Heart right ventricle (tissue), 16 donors: ENCODE measurements at places on chromosomes 12 and 14. TPM values are rescaled to one million over a fixed set of nuclear protein-coding genes. Genes with fewer than 3 reads are reported as not detected.

The P2RX7 gene
- 0.52 TPM for total RNA-seq

The GPR84 gene
- total RNA-seq: 0.17 TPM

GRCh38 chr14:50040401-50040775, 76.0 kb downstream of the VCPKMT start:
- H3K27me3 ChIP-seq: no peaks in the 10 kb centered on the region
- no peak overlapping the region for H3K4me3 ChIP-seq

- H3K36me3 ChIP-seq: no peaks in the 10 kb centered on the region
- H3K4me1 ChIP-seq: no peaks in the 10 kb centered on the region
- H3K27ac ChIP-seq: no peak overlapping the region
- no peak for DNase-seq
- no peak overlapping the region for H3K4me3 ChIP-seq
Measured at GRCh38 chr12:117599849-117600248, 238.4 kb upstream of the NOS1 start.

DNA sequence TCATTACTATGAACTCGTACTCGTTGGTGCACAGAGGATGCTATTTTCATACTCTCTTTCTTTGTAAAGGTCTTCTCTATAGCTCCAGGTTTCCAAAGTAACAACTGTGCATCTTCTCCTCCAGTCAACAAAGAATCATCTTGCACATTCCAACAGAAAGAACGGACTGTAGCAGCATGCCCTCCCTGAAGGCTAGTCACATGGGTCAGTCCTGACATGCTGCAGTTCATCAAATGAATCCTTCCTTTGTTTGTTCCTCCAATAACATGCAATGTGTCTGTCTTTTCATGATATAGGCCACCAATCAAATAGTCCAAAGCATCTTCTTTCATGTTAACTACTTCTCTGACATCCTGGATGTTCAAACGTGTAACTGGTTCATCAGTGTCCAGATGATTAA, 42.9 kb downstream of the WDR89 start:
- H3K36me3 ChIP-seq: no peaks in the 10 kb centered on the region
- H3K4me3 ChIP-seq: no peak overlapping the region
- no peaks in the 10 kb centered on the region for H3K27me3 ChIP-seq
- no peak overlapping the region for H3K27ac ChIP-seq
- DNase-seq: no peak

The ALG10B gene
- total RNA-seq: 5.1 TPM

DNA sequence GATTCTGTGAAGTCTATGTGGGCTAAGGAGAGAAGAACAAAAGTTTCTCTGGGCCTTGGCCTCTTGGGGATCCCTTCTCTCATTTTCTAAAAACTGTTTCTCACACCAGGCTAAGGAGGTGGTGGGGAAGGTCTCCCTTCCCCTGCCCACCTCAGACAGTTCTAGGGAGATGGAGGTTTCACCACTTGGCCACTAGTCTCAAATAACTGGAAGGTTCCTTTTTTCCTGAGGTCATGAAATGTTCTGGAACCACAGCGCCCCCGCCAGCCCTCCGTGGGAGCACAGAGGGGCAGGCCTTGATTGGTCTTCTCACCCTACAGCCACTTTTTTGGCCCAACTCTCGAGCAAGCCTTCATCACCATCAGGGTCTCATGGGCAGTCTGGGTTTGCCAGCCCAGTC, 12.6 kb downstream of the C12orf43 start:
- no peaks in the 10 kb centered on the region for H3K4me1 ChIP-seq
- no peak overlapping the region for H3K4me3 ChIP-seq
- no peak for DNase-seq
- H3K27ac ChIP-seq: no peak overlapping the region
- no peaks in the 10 kb centered on the region for H3K36me3 ChIP-seq

DNA sequence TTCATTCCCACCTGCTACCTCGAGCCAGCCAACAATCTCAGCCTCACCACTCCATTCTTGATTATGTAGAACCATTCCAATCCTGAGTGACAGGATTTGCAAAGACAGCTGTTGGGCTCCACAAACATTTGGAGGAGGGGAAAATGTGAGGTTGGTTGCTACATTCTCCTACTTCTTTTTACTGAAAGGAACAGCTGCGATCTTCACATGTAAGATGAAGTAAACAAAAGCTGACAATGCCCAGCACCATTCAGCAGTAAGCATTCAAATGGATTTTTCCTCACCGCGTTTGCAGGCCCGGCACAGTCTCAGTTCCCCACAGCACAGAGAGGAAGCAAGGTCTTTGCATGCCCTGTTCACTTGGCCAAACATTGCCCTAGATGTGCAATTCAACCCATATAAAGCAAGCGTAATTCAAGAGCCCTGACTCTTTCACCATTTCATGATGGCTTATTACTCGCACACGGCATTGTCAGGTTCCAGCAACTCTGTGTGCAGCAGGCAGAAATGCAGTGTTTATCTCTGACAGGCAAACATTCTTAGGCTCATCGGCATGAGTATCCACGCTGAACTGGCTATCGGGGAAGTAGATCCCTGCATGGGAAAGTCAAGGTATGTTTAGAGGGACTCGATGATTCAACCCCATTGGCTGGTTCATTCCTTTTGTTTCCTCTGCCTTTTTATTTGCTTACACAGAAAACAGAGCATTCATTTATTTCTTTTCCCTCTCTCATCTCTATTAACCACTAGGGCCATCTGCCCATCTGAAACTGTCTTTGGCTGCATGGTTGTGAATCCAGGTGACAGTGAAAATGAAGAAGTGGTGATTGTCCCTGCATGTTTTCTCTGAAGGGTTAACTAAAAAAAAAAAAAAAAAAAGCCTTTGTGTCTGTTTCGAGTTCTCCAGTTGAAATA, 236.1 kb upstream of the PLEKHG7 start:
- no peak overlapping the region for H3K4me3 ChIP-seq
- no peaks in the 10 kb centered on the region for H3K27me3 ChIP-seq
- peaks cover 30% of the 10 kb centered on the region for H3K4me1 ChIP-seq
- peak; percentile 14 for DNase-seq

DNA sequence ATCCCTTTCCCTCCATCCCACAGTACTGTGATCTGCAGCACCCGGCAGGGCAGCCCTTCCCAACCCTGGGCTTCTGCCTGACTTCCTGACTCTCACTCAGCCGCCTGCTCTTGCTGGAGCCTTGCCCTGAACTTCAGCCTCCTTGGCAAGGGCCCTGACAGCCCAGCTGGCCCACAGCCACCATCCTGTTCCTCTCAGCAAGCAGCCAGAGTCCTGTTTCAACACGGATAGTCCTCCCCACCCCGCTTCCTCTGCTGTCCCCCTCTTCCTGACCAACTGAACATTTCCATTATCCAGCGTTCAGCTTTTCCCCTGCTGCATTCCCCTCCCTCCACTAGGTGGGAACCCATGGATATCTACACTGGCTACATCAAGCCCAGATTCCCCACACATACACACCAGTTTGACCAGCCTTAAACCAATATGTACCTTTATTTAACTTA, 74.0 kb upstream of the MDM1 start:
- H3K27ac ChIP-seq: peak overlapping the region; percentile 65
- peaks cover 19% of the 10 kb centered on the region for H3K4me1 ChIP-seq

GRCh38 chr12:111425655-111426054, 19.9 kb downstream of the SH2B3 start:
- H3K27ac ChIP-seq: peak overlapping the region; percentile 93
- H3K4me3 ChIP-seq: no peak overlapping the region
- no peak for DNase-seq
- no peaks in the 10 kb centered on the region for H3K27me3 ChIP-seq
- peaks cover 69% of the 10 kb centered on the region for H3K4me1 ChIP-seq

GRCh38 chr12:118377884-118378470, 1.6 kb downstream of the SUDS3 start:
- H3K27me3 ChIP-seq: no peaks in the 10 kb centered on the region
- DNase-seq: peak; percentile 62
- no peaks in the 10 kb centered on the region for H3K4me1 ChIP-seq
- peaks cover 24% of the 10 kb centered on the region for H3K36me3 ChIP-seq
- peak overlapping the region; percentile 100 for H3K4me3 ChIP-seq
- H3K27ac ChIP-seq: peak overlapping the region; percentile 98

The HRK gene
- 0.25 TPM for total RNA-seq

GRCh38 chr12:47835831-47836155, 16.1 kb upstream of the HDAC7 start:
- DNase-seq: no peak
- H3K4me3 ChIP-seq: no peak overlapping the region

DNA sequence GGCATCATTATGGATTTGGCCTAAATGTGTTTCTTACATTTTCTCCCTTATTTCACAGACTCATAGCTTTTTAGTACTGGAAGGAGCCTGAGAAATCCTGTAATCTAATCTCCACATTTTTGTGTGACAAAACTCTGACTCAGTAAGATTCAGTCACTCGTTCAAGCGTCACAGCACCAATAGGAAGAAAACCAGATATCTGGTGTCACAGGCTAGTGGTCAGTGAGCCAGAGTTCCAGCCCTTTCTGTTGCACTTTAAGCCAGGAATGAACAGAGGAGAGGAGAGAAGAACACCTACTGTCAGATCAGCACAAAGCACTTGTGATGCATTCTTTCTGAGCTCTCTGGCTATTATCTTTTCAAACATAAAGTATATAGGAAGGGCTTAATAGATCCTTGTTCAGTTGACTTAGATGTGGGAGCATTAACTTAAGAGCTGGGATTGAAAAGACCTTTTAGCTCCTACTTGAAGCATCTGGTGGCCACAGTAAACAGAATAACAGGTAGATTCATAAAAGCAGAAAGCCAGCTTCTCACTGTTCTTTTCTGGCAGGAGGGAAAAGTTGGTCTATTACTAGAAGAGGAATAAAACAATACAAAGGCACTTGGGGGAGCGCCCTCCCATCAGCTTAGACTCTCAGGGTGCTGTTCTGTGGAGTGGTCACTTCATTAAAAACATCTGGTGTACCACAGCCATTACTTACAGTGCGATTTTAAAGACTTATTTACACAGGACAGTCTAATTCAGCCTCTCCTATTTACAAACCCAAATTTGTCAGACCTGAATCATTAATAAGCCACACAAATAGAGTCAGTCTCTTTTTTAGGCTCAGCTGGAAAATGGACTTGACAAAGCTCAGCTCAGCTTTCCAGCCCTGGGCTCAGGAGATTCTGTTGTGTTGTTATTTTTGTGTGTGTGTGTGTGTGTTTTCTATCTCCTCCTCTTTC, 12.2 kb upstream of the NID2 start:
- no peaks in the 10 kb centered on the region for H3K36me3 ChIP-seq
- no peak overlapping the region for H3K4me3 ChIP-seq
- no peaks in the 10 kb centered on the region for H3K4me1 ChIP-seq
- peak overlapping the region; percentile 33 for H3K27ac ChIP-seq
- H3K27me3 ChIP-seq: no peaks in the 10 kb centered on the region
- DNase-seq: no peak
